ENCODE measurements at places on chromosomes 16 and 17.

GRCh38 chr17:68314916-68315535 lies 23.7 kb downstream of the ARSG start:
- no peak for DNase-seq

DNA sequence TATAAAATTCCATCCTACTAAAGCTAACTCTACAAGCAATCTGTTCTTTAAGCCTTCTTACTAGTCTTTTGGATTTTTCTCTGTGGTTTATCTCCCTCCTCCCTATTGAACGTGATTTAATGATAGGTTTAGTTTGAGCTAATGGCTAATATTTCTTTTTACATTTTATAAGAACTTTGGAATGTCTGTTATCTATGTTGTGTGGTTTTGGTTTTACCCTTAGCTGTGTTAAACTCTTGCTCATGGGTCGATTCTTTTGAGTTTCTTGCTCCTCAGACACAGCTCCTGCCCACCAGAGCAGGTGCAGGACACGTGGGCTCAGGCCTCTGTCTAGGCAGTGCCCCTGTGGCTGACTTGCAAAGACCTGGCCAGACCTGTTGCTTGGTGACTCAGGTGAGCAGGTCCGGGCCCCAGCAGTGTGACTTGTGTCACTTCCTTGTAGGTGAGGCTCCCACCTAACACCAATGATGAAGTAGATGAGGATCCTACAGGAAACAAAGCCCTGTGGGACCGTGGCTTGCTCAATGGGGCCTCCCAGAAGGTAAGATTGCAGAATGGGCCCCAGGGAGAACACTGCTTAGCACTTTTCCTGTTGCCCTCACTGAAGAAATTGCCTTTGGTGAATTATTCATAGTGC lies 45.1 kb downstream of the SF3B3 start:
- DNase-seq, result no peak

DNA sequence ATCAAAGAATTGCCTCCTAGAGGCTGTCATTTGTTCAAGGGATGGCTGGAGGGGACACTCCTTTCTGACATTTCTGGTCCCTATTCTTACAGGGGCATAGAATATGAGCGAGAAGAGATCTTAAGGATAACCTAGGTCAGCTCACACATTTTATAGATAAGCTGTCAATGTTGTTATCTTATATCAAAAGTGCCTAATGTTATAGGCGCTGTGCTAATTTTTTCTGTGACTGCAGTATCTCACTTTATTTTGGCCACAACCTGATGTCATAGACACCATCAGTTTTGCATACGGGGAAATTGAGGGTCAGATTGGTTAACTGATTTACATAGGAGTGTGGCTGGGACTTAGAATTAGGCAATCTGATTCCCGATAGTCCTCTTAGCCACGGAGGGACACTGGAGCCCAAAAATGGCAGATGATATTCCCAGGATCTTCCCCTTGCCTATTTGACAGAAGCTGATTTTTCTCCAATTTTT lies 1.2 kb downstream of the CPD start:
- DNase-seq, result no peak

GRCh38 chr17:69773081-69773480 lies 301.9 kb upstream of the KCNJ16 start:
- DNase-seq, result no peak

- no peak for DNase-seq
Measured at GRCh38 chr16:50281391-50282009, 15.1 kb downstream of the ADCY7 start.

DNA sequence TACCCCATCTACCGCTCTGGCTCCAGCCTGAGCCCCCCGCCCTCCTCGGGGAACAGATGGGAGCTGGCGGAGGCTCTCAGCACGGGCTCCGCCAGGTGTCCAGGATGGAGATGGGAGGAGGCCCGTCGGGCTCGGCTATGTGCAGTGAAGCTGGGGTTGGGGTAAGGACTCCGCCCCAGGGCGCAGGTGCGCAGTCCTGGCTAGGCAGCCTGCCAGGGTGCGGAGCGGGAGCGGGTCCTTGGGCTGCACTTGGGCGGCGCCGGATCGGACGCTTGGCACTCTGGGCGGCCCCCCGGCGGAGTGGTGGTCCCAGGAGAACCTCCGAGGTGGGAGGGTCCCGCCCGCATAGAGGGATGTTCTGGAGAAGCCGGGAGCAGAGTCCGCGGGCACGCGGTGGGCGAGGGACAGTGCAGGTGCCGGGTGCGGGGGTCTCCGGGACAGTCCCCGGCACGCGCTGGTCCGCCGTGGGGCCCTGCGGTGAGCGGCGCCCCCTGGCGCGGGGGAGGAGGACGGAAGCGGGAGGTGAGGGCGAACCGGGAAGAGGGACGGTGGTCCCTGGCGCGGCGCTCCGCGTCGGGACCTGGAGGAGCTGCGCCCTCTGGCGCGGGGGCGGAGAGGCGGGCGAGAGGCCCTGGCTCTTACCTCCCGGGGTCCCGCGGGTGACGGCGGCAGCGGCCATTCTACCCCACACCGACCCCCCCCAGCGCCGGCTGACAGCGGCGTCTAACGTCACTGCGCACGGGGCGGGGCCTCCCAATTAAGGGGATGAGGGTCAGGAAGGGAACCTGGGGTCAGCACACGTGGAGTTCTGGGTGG lies at the start of gene CAMTA2:
Gene CAMTA2 (minus strand): TSS at position 725 of the 816 bp plus-strand sequence. CDS start 1,453 bp downstream, outside the sequence.
- DNase-seq, result peak; percentile 61

GRCh38 chr17:79617740-79618382 lies 7.0 kb upstream of the RBFOX3 start:
- DNase-seq, result no peak

- no peak for DNase-seq
Measured at GRCh38 chr16:50460538-50461399, 87.4 kb upstream of the NKD1 start.

DNA sequence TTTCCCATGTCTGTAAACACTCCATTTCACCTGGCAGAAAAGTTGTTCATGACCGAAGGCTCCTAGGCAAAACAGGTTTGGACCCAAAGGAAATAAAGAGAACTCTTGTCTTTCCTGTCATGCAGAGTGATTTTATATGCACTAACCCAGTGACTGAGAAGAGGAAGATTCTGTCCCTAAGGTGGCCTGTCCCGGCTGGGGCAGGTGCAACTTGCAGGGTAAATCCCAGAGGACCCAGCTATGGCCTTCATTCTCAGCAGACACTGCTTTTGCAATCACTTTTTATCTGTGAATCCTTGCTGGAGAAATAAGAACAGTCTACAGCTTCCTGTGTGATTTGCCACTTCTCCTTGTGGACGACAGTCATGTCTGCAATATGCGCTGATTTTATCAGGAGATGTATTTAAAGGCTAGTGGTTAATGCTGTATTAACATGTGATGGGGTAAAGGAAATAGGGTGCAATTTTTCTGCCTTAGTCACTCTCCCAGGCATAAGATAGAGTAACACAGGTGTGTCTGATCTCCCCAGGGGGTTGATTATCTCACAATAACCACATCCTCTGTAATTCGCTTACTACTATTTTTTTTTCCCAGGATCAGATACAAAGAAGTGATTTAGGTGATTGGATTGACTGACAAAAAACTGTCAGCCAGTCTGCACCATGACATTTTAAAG lies 696.8 kb upstream of the SOX9 start:
- peak; percentile 17 for DNase-seq

Measured in AG10803 (cell line).